Activated naive CD4-positive, alpha-beta T cell treated with anti-CD3 and anti-CD28 coated beads, Interleukin-2, amount 50 U/mL, for 72 hours (primary cell): ENCODE measurements at places on chromosomes 12 and 14. TPM values are rescaled to one million over a fixed set of nuclear protein-coding genes. Genes with fewer than 3 reads are reported as not detected.

GRCh38 chr14:75044752-75045151 lies 6.5 kb downstream of the MLH3 start:
- no peak for DNase-seq

DNA sequence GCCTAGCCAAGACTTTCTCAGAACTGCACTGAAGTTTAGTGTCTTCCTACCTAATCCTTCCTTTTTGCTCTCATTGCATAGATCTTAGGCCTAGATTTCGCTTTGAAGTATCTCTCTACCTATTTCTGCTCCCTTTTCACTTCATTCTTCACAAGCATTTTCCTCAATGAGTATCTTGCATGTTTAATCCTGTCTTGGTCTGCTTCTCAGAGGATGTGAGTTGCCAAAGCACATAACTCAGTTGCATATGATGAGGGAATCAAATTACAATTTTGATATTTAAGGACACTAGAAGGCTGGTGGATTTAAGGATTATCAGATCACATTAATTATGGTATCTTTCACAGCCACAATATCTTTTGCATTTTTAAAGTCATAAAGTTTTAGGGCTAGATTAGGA lies 195.5 kb upstream of the DAAM1 start:
- no peak for DNase-seq

The TAS2R46 gene
- total RNA-seq: 1.5 TPM

DNA sequence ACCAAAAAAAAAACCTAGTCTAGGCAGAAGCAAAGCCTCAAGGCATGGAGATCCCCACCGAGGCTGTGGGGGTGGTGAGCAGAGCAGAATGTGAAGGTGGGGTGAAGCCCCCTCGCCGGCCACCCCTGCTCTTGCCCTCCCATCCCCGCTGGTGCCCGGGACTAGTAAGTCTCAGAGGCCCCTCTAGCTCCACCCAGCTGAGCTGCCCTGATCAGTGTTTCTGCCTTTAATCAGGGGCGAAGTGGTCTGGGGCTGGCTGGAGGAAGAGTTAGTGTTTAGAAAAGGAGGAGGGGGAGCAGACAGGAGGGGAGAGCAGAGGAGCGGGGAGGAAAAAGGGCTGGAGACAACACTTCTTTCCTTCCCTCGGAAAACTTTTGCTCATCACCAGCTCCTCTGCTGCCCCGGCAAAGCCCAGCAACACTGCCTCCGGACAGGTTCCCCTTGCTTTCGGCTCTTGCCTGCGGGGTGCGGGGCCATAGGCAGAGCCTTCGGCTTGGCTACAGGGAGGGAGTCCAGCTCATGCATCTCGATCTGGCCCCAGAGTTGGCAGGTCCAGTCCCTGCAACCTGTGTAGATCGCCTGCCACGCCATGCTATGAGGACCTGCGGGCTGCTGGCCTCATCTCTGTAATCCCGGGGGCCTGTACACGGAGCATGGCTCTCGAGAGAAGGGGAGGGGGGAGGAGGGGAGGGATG lies 3.4 kb upstream of the DLK1 start:
- DNase-seq: no peak

The NAV3 gene
- not detected for total RNA-seq

- DNase-seq: peak; percentile 64
These were observed 870 bp downstream of the BMAL2 start for GRCh38 chr12:27333403-27334009.

DNA sequence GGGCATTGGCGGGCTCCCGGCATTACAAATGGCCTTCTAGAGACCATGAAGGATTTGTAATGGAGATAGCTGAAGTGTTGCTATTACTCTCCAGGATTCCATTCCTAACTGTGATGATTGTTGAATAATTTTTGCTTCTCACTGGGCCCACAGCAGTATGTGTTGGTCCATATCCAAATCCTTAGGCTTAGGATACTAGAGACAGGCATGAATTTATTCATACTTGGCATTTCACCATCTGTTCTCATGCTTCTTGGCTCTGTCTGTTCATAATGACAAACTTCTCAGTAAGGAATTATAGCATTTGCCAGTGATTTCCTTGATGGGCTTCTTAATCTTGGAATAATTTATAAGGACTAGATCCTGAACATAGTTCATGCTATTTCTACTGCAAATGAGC lies 832.9 kb downstream of the C12orf50 start:
- DNase-seq: no peak

The OR9K2 gene
- not detected for total RNA-seq

The KRT77 gene
- not detected for total RNA-seq

The FAM186B gene
- 0.18 TPM for total RNA-seq

The GLIPR1 gene
- total RNA-seq: 10.3 TPM

GRCh38 chr12:51188359-51189051 lies 15.6 kb upstream of the TFCP2 start:
- no peak for DNase-seq

DNA sequence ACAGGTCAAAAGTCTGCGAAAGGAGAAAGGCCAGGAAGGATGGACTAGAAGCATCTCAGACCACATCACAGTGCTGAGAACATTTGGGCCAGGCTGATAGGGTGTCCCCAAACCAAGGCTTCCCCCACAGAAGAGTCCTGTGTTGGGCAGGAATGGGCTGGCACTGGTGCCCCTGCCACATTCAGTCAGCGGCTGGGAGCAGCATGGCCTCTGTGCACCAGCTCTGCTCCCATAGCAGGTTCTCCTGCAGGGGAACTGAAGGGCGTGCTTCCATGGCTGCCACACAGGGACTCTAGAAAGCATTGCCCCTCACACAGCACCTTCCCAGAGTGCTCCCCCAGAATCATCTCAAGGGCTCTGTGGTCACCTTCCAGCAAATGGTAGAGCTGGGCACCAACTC lies 17.5 kb downstream of the EVL start:
- DNase-seq: no peak

The FOXM1 gene
- 105 TPM for total RNA-seq

- DNase-seq: no peak
These were observed 173.8 kb downstream of the SYNE2 start for GRCh38 chr14:64026600-64026999.

The EML5 gene
- total RNA-seq: 2.9 TPM
